T-helper 1 cell (primary cell): ENCODE measurements at places on chromosomes 5 and 9.

DNA sequence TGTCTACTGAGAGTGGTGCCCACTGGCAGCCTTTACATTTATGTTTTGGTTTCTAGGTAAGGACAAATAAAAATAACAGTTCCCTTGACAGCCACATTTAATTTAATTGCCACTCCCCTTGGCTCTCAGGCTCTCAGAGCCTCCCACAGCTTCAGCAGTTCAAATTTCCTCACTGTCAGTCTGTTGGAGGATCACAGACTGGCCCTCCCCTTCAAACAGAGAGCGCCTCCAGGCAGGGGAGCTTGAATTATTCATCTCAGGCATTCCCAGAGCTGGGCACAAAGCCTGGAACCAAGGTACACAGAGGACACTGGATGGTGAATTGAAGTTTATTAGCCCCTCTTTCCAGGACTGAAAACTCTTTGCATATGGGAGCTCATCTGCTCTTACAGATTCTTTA is 407.7 kb downstream of the SPOCK1 start:
- no peak for DNase-seq

DNA sequence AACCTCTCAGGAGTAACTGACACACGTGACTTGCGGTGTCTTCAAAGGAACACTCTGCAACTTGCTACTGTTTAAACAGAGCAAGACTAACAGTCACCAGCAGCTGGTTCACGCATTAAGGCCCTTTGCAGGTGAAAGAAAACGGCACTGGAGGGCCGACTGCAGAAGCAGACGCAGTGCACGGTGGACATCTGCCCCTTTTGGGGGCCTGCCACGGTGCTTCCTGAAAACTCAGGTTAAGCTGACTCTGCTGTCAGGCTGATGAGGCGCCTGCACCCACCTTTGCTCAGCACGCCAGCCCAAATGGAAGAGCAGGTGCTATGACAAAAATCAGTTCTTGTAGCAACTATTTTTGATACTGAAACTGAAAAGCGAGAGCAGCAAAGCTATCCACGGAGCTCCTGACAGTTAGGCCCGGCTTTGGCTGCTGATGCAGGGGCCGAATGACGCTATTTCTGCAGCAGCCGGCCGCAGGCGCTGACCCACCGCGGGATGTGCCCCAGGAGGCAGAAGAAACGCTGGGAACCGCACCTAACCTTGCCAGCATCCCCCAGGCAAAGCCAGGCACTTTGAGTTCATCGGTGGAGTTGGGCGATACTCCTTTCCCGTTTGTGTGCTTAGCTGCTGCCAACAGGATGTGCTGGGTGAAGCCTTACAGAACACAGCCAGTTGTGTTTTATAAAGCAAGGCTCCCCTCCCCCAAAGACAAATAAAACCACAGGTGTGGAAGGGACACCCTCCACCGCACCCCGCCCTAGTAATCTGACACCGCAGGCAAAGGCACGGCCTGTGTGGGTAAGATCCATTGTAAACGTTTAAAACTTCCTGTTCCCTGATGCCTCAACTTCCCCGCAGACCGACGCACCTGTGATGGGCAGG is 21.1 kb upstream of the TERT start:
- peak; percentile 91 for DNase-seq

- DNase-seq = no peak
Observed at GRCh38 chr5:59798862-59799667, 94.5 kb downstream of the PDE4D start.

GRCh38 chr9:69893057-69893456 is 72.4 kb downstream of the CFAP95 start:
- no peak for DNase-seq

- no peak for DNase-seq
Observed at GRCh38 chr5:74596927-74597326, 43.6 kb downstream of the ENC1 start.

- no peak for DNase-seq
Observed at GRCh38 chr9:74498621-74499095, 1.5 kb downstream of the RORB start.

DNA sequence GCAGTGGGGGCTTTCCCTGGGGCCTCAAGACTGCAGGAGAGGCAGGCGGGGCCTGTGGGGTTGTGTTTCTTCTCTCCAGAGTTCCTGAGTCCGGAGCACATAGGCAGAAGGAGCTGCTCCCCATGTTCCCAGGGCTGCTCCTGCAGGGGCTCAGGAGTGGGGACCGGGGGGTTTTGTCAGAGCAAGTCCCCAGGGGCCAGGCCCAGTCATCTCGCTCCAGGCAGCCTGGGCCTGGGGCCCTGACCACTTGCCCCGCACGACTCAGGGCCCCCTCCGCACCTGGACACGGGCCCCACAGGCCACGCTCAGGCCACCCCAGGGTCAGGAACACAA is 22.0 kb upstream of the SLC6A19 start:
- DNase-seq = no peak

DNA sequence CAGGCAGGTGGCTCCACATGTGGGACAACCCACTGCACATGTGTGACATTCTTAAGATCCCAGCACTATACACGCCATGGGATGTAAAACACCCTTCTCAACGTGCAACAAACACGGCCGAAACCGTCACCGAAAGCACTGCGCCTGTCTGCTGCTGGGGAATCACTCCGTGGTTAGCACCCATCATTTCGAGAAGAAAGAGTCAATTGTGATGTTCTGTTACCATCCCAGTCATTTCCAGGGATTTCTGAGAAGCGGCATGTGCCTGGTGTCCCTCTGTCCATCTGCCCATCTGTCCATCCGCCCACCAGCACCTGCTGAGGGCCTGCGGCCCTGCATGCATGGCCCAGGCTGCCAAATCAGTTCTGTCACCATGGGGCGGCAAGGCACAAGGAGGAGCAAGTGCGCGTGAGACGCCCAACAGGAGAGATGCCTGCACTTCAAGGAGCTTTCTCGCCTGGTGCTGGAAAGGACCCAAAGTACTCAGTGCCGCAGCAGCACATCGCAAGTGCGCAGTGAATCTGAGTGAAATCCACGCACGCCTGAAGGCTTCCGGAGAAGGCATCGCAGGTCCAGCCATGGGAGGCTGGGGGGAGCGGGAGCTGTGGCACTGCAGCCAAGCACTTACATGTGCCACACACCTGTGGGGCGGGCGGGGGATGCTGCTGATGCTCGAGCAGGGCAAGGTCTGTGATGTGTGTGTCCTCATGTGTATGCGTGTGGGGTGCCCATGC is 38.0 kb downstream of the VAV2 start:
- no peak for DNase-seq

DNA sequence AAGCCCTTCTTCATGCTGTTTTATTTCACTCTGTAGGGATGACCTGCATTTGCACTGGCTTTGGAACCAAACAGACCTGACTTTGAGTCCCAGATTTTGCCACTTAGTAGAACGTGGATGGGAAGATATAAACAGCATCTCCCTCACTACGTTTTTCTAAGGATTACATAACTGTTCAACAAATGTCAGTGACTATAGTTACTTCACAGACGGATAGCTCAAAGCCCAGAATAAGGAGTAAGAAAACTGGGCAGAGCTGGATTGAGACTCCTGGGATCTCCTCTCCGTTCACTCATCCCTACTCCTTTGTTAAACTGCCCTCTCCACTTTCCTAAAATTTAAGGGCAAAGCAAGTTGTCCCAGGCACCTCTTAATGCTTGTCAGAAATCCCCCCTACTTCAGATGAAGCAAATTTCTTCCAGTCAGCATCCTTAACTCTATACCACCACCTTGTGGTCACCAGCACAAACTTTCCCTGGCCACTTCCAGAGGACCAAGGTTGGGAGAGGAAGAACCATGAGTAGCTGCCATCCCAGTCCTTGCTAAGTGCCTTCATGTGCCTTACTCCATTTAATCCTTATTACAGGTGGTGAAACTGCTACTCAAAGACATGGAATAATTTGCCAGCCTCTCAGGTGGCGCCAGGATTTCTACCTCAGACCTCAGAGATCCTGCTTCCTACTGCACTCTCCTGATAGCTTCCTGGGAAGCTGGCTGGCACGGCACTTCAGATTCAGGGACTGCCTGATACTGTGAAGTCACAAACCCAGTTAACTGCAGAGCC is 38.4 kb downstream of the EGR1 start:
- DNase-seq = no peak

DNA sequence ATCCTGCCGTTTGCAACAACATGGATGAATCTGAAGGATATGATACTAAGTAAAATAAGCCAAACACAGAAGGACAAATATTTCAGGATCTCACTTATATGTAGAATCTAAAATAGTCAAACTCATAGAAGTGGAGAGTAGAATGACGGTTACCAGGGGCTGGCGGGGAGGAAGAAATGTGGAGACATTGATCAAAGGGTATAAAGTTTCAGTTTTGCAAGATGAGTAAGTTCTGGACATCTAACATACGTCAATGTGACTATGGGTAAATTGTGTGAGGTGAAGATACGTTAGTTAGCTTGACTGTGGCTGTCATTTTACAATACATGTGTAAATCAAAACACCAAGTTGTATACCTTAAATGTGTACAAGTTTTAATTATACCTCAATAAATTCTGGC is 200.3 kb downstream of the SNX18 start:
- DNase-seq = no peak

- no peak for DNase-seq
Observed at GRCh38 chr5:39559923-39560322, 135.1 kb upstream of the DAB2 start.

GRCh38 chr9:74644023-74644422 is 146.9 kb downstream of the RORB start:
- no peak for DNase-seq

GRCh38 chr9:138010861-138011260 is 133.3 kb downstream of the CACNA1B start:
- DNase-seq = no peak

GRCh38 chr9:96136992-96137670 is 164.8 kb downstream of the HSD17B3 start:
- DNase-seq = no peak

GRCh38 chr5:172315587-172316493 is 32.3 kb upstream of the UBTD2 start:
- no peak for DNase-seq

- peak; percentile 71 for DNase-seq
Observed at GRCh38 chr9:34633851-34634550, 3.6 kb downstream of the SIGMAR1 start.

DNA sequence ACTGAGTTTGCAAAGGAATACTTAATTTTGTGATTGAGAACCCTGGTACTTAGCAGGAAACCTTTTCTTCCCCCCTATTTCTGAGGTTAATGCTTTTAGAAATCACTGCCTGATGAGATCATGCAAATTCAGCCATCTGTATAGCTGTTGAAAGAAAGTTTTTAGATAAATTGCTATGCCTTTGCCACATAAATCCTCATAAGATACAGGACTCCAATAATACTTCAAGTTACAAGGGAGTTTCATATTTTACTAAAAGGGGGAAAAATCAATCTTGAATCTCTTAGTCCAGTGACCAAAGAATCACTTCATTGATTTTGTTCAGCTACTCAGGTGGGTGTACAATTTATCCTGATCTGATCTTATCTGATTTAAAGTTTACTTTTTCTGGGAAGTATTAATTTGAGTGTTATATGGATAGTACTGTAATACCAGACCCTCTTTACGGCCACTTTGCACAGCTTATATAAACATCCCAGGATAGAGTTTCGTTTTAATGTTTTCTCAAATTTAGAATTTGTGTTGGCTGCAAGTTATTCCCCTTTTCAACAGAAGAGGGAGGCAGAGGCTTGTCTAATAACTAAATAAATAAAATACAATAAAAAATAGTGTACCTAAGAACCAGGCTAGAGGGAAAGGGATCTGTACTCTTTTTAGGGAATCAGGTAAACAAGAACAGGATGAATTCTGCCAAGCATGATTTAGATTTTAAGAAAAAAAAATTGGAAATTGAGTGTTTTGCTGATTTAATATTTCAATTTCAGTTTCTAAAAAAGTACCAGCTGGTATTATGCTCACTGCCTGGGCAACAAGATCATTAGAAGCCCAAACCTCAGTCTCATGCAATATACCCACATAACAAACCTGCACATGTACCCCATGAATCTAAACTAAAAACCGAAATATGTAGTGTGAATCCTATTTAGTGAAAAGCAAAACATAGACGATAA is 69.1 kb downstream of the PSAT1 start:
- no peak for DNase-seq

- no peak for DNase-seq
Observed at GRCh38 chr9:86460216-86461002, 106.2 kb upstream of the TUT7 start.

- DNase-seq = no peak
Observed at GRCh38 chr9:94717761-94718160, 8.7 kb upstream of the AOPEP start.

GRCh38 chr9:3534614-3535404 is 9.0 kb upstream of the RFX3 start:
- no peak for DNase-seq

DNA sequence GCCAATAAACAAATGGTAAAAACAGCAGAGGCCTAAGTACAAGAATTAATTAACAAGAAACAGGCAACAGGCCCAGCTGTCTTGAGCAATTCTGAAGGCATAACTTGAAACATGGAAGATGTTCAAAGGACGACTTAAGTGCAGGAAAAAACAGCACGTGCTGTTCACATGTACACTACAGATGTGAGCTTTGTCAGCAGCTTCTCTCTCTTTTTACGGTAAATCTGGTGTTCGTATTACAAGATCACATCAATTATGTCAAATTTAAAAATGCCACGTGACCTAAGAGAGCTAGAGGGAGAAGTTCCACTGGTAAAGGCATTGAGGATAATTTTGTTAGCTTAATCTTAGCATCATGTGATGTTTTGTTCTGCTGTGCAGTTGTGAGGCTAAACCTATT is 281.1 kb downstream of the PSAT1 start:
- DNase-seq = no peak

- no peak for DNase-seq
Observed at GRCh38 chr5:117615226-117615625, 1040.6 kb upstream of the SEMA6A start.

GRCh38 chr9:4994166-4994890 is 9.3 kb downstream of the JAK2 start:
- DNase-seq = no peak

- DNase-seq = no peak
Observed at GRCh38 chr9:28031521-28032267, 458.4 kb upstream of the C9orf72 start.

GRCh38 chr5:139561655-139562451 is 714 bp downstream of the UBE2D2 start:
- DNase-seq = peak; percentile 63

DNA sequence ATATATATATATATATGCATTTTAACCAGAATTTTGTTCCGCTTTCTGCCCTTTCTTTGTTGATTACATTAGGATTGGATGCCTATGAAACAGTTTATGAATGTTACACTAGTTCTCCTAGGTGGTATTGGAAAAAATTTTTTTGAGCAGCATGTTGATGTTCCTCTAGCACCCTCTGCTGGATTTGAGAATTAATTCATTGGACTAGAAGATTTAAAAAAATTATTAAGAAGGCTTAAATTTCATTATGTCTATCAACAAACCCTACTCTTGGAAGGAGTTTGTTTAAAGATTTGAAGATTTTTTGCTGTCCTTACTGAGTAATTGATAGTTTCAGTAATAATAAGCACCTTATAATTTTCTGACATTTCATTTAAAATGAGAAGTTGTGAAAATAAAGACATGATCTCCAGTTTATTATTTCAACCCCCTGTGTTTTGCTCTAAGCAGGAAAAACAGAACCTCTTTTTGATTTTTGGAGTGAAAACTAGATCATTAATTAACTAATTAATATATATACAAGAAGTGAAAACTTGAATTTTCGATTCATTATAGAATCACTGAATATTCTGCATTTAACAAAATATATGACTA is 89.6 kb downstream of the CCDC171 start:
- DNase-seq = no peak

- no peak for DNase-seq
Observed at GRCh38 chr9:13032585-13032984, 246.9 kb downstream of the MPDZ start.
